Left forelimb (tissue), 1 donor: ENCODE measurements at places on chromosomes 11 and 22.

GRCh38 chr11:44747316-44747715 lies 20.6 kb downstream of the TSPAN18 start:
- no peak for DNase-seq

DNA sequence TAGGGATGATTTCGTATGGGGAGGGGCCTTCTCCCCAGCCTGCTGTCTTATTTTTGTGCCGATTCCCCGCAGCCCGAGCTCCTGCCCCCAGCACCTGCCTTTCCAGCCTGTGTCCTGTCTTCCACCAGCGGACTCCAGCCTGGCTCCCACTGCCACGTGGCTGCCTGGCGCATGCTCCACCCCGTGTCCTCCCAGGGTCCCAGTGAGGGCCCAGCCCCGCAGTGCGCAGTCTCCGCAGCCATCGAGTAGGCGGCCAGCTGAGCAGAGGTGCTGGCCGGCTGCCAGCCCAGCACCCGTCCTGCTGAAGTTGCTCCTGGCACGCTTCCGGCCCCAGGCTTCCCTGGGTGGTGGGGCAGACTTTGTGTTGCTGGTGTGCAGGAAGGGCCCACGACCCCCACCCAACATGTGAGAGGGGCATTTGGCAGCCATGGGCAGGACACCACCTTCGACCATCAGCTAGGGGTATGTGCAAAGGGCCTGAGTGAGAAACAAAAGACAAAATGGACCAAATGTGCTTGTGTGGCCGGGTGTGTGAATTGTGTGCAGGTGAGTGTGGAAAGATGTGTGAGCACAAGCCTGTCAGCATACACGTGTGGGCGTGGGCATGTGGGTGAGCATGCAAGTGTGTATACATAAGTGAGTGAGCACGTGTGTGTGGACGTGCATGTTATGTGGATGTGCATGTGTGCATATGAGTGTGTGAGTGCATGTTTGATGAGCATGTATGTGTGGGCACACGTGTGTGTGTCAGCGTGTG lies 55.9 kb downstream of the RTN4R start:
- no peak for DNase-seq

GRCh38 chr22:48423481-48423911 lies 1404.2 kb downstream of the BRD1 start:
- DNase-seq = no peak

- DNase-seq = no peak
Observed at GRCh38 chr22:32073823-32074380, 30.8 kb downstream of the SLC5A1 start.

DNA sequence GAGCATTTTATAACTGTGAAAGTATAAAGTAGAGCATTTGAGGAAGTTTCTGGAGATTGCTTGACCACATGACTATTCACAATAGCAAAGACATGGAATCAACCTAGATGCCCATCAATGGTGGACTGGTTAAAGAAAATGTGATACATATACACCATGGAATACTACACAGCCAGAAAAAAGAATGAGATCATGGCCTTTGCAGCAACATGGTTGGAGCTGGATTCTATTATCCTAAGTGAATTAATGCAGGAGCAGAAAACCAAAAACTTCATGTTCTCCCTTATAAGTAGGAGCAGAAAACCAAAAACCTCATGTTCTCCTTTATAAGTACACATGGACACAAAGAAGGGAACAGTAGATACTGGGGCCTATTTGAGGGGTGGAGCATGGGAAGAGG lies 30.3 kb downstream of the UVRAG start:
- DNase-seq = no peak
